Frontal cortex (tissue), 4 donors: ENCODE measurements at places on chromosomes 2 and 18.

DNA sequence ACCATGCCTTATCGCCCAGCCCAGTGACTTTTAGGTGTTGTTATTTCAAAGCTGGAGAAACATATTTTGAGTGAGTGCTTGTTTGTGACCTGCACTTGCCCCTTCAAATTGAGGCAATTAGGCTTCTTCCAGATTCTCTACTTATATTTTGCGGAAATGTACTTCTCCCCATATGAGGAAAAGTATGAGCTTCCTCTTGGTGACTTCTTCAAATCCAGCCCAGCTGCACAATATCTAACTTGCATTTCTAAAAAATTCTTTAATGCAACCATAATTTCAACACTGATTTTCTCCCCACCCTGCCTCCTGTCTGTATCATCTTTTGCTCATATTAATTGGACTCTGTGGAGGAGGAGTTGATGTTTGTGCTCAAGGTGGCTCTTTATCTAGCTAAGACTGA lies 391.2 kb upstream of the POU3F3 start:
- no peak for DNase-seq

DNA sequence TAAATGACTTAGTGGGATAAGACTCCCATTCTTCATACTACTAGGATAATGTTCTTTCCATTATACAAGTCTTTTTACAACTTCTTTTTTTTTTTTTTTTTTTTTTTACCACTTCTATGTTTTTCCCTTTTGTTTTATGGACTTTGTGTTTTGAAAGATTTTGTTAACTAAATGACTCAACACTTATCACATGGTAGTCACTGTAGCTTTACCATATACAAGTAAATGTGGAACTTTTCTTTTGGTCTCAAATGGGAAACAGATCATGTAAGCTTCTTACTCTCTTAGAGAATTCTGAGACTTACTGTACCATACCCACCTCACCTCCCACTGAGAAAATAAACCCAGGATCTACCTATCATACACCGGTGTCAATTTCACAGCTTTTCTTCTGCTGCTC lies 590.3 kb upstream of the CDH2 start:
- no peak for DNase-seq

DNA sequence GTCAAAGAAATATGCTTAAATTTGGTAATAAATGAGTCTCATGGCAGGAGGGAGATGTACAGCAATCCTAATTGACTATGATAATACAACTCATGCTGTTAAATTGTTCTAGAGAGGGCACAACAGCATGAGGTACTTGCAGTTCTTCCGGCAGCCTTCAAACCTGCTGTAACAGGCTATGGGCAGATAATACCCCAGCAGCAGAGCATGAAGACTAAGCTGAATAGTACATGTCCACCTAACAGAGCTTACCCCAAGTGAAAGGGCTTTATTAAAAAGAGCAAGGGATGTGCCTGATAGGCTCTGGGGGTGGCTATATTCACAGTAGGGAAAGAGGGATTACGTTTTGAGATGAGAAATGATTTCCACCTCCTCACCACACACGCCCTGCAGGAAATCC lies 28.9 kb downstream of the MRO start:
- no peak for DNase-seq

DNA sequence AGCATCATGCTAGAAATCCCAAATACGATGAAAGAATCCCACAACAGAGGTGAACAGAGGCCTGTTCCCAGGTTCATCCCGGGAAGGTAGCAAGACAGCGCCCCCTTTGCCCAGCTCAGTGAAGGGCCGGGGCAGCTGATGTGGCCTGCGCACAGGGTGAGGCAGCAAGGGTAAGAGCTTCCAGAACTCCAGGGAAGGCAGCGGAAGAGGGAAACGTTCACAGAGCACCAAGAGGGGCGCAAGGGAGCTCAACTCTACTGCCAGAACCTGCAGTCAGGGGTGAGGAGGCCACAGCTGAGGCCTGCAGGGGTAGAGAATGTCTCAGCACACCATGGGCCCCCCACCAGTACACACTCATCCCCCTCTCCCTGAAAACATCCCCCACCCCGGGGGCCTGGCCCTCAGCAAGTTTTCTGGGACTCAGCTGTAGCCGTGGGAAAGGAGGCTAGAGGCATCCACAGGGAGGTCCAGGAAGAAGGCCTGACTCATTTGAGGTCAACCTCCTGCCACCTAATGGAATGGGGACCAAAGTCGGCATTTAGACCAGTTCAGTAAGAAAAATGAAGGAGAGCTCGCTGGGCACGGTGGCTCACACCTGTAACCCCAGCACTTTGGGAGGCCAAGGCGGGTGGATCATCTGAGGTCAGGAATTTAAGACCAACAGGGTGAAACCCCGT lies 95.6 kb upstream of the ASAP2 start:
- DNase-seq: no peak

- no peak for DNase-seq
Measured at GRCh38 chr2:170485254-170486026, 229.7 kb upstream of the SP5 start.

GRCh38 chr2:241908686-241909420 lies 39.3 kb downstream of the RTP5 start:
- no peak for DNase-seq

- DNase-seq: no peak
Measured at GRCh38 chr18:74518456-74519295, 15.6 kb upstream of the CNDP1 start.
